CD8-positive, alpha-beta memory T cell (primary cell): ENCODE measurements at places on chromosomes 16 and 17.

GRCh38 chr16:1526608-1527555 is 6.6 kb upstream of the TMEM204 start:
- H3K4me1 ChIP-seq = peaks cover 35% of the 10 kb centered on the region
- H3K36me3 ChIP-seq = no peaks in the 10 kb centered on the region
- H3K27me3 ChIP-seq = no peaks in the 10 kb centered on the region
- DNase-seq = no peak

- H3K4me3 ChIP-seq = peak overlapping the region; percentile 87
- H3K27ac ChIP-seq = peak overlapping the region; percentile 61
- H3K4me1 ChIP-seq = peaks cover 14% of the 10 kb centered on the region
- no peaks in the 10 kb centered on the region for H3K27me3 ChIP-seq
These were observed 1.7 kb downstream of the ATP2A1 start for GRCh38 chr16:28879841-28880588.

GRCh38 chr16:49183911-49184310 is 97.7 kb downstream of the CBLN1 start:
- H3K27ac ChIP-seq = no peak overlapping the region
- no peaks in the 10 kb centered on the region for H3K27me3 ChIP-seq
- H3K36me3 ChIP-seq = no peaks in the 10 kb centered on the region
- no peak for DNase-seq

DNA sequence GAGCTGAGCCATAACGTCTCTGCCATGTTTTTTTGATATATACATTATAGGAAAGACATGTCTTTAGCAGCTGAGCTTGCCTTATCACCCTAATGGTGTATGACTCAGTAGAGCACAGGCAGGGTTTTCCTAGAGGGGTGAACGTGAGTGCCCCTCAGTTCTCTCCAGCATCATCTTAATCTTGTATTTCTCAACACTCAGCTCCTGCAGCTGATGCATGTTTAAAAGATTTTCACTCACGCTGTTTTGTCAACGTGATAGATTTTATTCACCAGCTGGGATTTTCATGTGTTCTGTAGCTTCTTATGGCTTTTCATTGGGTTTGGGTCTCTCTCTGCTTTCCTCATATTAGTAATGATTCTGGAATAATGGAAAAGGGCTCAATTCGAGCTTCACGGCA is 186.0 kb upstream of the PMFBP1 start:
- no peaks in the 10 kb centered on the region for H3K4me1 ChIP-seq
- H3K4me3 ChIP-seq = no peak overlapping the region
- H3K27ac ChIP-seq = no peak overlapping the region

GRCh38 chr17:2213291-2213960 is 90.2 kb downstream of the SMG6 start:
- H3K4me3 ChIP-seq = no peak overlapping the region
- H3K36me3 ChIP-seq = no peaks in the 10 kb centered on the region
- DNase-seq = no peak

DNA sequence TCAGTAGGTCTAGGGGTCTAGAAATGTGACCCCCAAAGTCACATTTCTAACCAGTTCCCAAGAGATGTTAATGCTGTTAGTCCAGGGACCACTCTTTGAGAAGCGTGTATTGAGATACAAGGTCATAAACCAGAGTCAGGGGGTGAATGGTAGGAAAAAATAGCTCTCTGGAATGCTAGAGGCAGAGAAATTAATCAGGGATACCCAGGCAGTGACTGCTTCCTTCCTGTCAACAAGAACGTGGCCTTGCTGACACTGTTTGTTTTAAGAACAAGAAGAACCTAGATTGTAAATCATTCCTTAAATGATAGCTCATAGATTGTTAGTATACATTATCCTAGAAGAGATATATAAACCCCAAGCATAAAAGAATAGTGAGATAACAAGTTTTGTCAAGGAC is 43.8 kb downstream of the PITPNM3 start:
- no peaks in the 10 kb centered on the region for H3K4me1 ChIP-seq
- H3K27me3 ChIP-seq = peaks cover 4% of the 10 kb centered on the region
- no peak overlapping the region for H3K27ac ChIP-seq
- no peak for DNase-seq

DNA sequence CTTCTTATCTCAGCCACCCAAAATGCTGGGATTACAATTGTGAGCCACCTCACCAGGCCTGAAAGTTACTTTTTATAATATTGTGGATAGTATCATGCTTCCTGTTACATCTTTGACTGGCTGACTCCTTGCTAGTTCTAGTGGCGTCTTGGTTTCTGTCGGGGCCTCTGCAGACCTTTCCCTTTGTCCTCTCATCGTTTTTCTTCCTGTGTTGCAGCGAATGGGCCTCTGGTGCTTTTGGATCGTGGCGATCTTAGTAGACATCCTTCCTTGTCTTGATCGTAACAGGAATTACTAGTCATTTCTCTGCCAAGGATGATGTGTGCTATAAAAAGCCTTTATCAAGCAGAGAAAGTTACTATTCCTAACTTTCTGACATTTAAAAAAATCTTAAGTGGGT is 20.8 kb downstream of the ASPSCR1 start:
- no peaks in the 10 kb centered on the region for H3K4me1 ChIP-seq
- no peak overlapping the region for H3K27ac ChIP-seq
- H3K27me3 ChIP-seq = no peaks in the 10 kb centered on the region
- no peaks in the 10 kb centered on the region for H3K36me3 ChIP-seq

DNA sequence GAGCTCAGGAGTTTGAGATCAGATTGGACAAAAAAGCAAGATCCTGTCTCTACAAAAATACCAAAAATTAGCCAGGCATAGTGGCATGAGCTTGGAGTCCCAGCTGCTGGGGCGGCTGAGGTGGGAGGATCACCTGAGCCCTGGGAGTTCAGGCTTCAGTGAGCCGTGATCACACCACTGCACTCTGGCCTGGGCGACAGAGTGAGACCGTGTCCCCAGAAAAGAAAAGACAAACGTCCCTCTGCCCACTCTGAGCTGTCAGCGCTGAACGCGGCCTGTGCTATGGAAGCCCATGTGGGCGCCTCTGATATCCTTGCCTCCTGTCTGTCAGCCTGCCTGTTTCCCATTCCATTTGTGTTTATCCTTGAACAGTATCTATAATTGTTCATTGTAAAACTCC is 50.7 kb downstream of the FOXK2 start:
- H3K36me3 ChIP-seq = peaks cover 52% of the 10 kb centered on the region
- no peak overlapping the region for H3K27ac ChIP-seq
- no peak for DNase-seq
- H3K27me3 ChIP-seq = no peaks in the 10 kb centered on the region
- H3K4me1 ChIP-seq = no peaks in the 10 kb centered on the region
- H3K4me3 ChIP-seq = no peak overlapping the region

DNA sequence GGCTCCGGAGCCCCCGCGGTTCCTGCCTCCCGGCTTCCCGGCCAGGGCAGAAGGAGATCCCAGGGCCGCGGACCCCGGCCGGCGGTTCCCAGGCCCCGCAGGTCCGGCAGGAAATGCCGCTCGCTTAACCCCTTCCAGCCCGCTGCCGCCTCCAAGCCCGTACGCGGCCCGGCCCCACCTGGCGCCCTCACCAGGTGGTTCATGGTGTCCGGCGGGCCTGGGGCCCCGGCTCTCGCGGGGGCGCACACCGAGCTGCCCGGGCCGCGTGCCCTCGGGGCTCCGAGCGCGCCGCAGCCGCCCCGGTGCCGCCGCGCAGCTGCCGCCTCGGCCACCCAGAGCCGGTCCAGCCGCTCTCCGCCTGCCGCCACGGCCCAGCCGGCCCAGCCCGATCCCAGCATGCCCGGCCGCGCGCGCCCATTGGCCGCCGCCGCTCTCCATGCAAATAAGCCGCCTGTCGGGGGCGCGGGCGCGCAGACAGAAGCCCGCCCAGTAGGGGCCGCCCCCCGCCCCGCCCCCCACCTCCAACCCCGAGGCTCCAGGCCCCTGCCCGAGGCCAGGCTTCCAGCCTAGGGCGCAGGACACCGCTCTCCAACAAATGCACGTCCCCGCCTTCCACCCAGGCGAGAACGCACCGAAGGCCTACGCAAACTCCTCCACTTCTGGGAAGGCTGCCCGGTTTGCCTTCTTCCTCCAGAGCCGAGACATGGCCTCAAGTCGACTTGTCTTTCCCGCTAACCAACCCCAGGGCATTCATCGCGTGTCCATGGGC is at the start of gene BCAR1:
BCAR1 (minus strand) TSS at position 345 of the 769 bp plus-strand sequence; CDS start at position 203, 142 bp downstream.
- no peaks in the 10 kb centered on the region for H3K4me1 ChIP-seq
- no peak within 1 kb of the TSS for H3K27ac ChIP-seq
- DNase-seq = no peak
- H3K4me3 ChIP-seq = no peak within 1 kb of the TSS

GRCh38 chr17:67671493-67671892 is 46.2 kb upstream of the NOL11 start:
- H3K27ac ChIP-seq = no peak overlapping the region
- peaks cover 9% of the 10 kb centered on the region for H3K36me3 ChIP-seq
- DNase-seq = no peak

DNA sequence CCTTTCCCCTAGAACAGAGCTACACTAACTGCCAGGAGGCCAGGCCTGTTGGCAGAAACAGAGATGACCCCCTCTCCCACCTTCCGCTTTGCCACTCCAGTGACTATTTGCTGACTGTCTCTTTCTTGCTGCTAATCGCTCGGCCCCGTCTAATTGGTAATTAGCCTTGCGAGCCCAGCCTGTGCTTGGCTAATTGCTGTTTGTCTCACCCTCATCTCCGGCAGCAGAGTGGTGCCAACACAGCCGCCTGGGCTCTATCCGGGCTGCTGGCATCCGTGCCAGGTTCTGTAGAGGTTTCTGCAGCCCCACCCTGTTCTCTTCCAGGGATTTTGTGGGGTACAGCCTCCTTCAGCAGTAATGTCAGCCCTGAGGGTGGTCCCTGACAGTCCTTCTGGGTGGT is 27.4 kb upstream of the PHB1 start:
- no peak overlapping the region for H3K27ac ChIP-seq
- no peak for DNase-seq
- H3K36me3 ChIP-seq = no peaks in the 10 kb centered on the region
- no peak overlapping the region for H3K4me3 ChIP-seq
- no peaks in the 10 kb centered on the region for H3K4me1 ChIP-seq
- peaks cover 6% of the 10 kb centered on the region for H3K27me3 ChIP-seq

- H3K27ac ChIP-seq = no peak overlapping the region
- no peaks in the 10 kb centered on the region for H3K4me1 ChIP-seq
- DNase-seq = no peak
- no peaks in the 10 kb centered on the region for H3K36me3 ChIP-seq
These were observed 234.2 kb upstream of the TOX3 start for GRCh38 chr16:52781005-52781630.

DNA sequence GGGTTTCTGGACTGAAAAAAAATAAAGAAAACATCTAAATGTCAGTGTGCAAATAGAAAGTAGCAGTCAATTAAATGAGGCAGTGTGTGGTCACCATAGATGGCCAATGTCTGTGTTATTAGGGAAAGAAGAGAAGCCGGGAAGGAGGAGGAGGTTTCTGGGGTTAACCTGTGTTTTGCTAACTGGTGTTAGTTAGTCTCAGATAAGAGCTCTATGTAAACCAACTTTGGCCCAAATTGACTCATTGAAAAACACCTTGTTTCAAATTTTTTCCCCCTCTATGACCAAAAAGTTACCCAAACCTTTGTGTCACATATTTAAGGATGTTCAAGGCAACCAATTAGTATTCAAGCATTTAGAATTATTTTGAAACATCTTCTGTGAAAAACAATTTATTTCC is 530.9 kb downstream of the MAF start:
- H3K36me3 ChIP-seq = no peaks in the 10 kb centered on the region
- no peak overlapping the region for H3K27ac ChIP-seq
- H3K4me1 ChIP-seq = no peaks in the 10 kb centered on the region
- no peaks in the 10 kb centered on the region for H3K27me3 ChIP-seq
